ENCODE measurements at places on chromosomes 12 and 14.

GRCh38 chr12:109595321-109595902 lies 21.8 kb downstream of the MVK start:
- DNase-seq: no peak

DNA sequence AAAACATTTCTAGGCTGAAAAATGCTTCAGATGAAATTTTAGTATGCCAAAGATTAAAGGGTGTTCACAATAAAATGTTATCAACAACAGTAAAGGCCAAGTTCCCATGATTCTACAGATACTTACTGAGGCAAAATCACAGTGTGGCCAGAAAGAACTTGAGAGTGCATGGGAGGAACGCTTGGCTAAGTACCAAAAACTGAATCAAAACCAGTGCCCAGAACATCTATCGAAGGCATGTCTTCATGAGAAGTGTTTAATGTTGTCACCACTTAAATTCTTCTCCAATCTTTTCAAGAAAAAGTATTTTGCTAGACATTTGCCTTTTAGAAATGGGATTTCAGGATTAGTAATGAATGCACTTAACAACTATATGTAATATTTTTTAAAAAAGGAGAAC lies 41.5 kb downstream of the KIF21A start:
- no peak for DNase-seq

- DNase-seq: no peak
These were observed 320.9 kb downstream of the NRXN3 start for GRCh38 chr14:78491048-78491447.

GRCh38 chr14:97290977-97291376 lies 493.8 kb downstream of the VRK1 start:
- DNase-seq: no peak

GRCh38 chr12:3891201-3891600 lies 18.0 kb upstream of the PARP11 start:
- DNase-seq: no peak

DNA sequence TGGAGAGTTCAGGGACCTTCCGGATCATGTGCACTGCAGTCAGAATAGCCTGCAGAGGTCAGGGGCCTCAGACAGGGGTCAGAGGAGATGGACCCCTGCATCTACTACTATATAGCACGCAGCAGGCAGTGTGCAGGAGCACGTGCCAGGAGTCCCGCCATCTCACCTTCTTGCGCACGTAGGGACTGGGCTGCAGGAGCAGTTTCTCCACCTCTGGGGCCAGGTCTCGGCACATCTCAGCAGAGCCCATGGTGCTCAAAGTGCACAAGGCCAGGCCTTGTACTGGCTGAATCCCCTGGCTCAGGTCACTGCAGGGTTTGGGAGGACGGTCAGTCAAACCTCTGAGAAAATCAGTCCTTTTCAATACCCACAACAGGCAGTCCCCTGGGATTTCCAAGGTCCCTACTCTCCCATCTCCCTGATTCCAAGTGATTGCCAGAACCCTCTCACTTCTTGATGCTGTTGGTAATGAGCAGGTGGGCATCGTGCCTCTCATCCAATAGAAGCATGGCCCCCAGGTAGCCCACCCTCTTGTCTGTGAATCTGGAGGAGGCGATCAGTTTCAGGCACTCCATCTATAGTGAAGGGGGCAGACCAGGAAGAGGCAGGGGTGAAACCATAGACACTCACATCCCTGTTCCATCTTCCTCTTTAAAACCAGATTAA lies 1.3 kb downstream of the AP1G2 start:
- DNase-seq: no peak

GRCh38 chr14:24513009-24513408 lies 4.9 kb upstream of the CMA1 start:
- no peak for DNase-seq

GRCh38 chr12:32535288-32535999 lies 136.1 kb downstream of the FGD4 start:
- DNase-seq: no peak

- no peak for DNase-seq
These were observed 165.5 kb upstream of the ATP2B1 start for GRCh38 chr12:89874146-89874545.

DNA sequence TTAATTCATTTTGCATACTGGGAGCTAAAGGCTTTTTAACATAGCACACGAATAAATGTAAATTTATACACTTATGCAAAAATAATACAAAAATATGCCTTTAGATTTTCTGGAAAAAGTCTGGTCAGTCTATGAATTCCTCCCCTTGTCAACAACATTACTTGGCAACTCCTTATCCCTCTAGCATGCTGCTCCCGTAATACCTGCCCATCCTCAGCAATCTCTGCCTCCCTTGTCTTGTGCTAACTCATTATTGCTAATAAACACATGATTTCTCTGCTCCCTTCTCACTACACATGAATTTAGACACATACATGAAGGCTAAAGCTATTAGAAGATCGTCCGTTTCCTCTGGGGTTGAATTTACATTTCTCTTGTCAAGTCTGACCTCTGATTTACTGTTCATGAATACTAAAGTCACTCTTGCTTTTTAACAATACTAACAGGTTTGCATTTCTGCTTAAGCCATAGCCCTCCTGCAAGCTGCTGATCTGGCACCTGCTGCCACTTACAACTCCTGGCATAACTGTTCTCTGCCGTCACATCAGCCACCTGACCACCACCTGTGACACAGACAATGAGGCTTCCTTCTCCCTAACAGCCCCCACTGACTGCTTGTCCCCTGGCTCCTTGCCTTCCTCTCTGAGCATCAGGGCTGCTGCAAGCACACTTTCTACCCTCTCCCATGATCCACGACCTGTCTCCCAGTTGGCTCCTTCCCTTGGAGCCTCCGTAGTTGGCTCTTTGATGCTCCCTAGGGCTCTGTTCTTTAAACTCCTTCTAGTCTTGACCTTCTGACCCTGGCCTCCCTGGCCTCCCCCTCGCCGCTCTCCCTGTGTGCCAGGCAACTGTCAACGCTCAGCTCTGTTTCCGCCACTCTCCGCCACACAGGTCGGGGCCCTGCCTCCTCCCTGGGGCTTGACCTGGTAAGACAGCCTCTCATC lies 177.6 kb downstream of the CALM1 start:
- no peak for DNase-seq

DNA sequence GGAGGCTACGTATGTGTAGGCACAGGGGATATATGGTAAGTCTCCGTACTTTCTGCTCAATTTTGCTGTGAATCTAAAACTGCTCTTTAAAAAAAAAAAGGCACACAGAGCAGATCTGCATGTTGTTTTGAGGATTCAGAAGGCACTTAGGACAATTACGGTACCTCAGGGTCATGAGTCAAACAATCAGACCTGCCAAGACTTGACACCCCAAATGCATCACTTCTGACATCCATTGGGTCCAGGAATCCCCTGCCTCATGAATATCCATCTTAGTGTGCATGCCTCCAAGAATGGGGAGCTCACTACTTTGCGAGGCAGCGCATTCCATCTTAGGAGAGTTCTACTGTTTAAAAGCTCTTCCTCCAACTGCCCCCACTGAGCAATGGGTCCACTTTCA lies 3.0 kb downstream of the BDKRB2 start:
- DNase-seq: no peak

Measured in SIG-M5 (cell line).